ENCODE measurements at places on chromosomes 2 and 18.

GRCh38 chr2:1224901-1225300 lies 188.4 kb upstream of the TPO start:
- DNase-seq: no peak

GRCh38 chr2:235324324-235324723 lies 169.5 kb upstream of the AGAP1 start:
- no peak for DNase-seq

- no peak for DNase-seq
Measured at GRCh38 chr2:195984923-195985726, 83.5 kb downstream of the DNAH7 start.

- DNase-seq: no peak
Measured at GRCh38 chr18:71625556-71626090, 918.5 kb downstream of the CBLN2 start.
